Osteocyte (in vitro differentiated cells): ENCODE measurements at places on chromosomes 1 and 21. TPM values are rescaled to one million over a fixed set of nuclear protein-coding genes. Genes with fewer than 3 reads are reported as not detected.

DNA sequence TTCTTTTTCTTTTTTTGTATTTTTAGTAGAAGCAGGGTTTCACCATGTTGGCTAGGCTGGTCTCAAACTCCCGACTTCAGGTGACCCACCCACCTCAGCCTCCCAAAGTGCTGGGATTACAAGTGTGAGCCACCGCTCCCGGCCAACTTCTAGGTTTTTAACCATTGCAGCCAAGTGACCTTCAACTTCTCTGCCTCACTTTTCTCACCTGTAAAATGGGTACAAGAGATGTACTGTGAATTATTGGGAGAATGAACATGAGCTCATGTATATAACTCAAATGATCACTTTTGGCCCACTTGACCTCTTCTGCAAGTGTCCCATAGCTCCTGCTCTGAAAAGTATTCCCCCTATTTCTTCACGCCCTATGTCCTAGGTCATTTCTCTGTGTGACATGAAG is 11.8 kb upstream of the RPL11 start:
- H3K36me3 ChIP-seq: no peaks in the 10 kb centered on the region
- peaks cover 32% of the 10 kb centered on the region for H3K27me3 ChIP-seq
- no peaks in the 10 kb centered on the region for H3K4me1 ChIP-seq
- no peak overlapping the region for H3K4me3 ChIP-seq

- no peak overlapping the region for H3K27ac ChIP-seq
- no peaks in the 10 kb centered on the region for H3K4me1 ChIP-seq
- no peak overlapping the region for H3K4me3 ChIP-seq
- no peak for DNase-seq
- peaks cover 6% of the 10 kb centered on the region for H3K27me3 ChIP-seq
Observed at GRCh38 chr21:32120230-32120629, 158.6 kb downstream of the MIS18A start.

GRCh38 chr1:211517006-211517405 is 25.0 kb upstream of the RD3 start:
- H3K4me3 ChIP-seq: no peak overlapping the region
- H3K27me3 ChIP-seq: no peaks in the 10 kb centered on the region
- no peak for DNase-seq
- peaks cover 29% of the 10 kb centered on the region for H3K4me1 ChIP-seq
- no peaks in the 10 kb centered on the region for H3K36me3 ChIP-seq

DNA sequence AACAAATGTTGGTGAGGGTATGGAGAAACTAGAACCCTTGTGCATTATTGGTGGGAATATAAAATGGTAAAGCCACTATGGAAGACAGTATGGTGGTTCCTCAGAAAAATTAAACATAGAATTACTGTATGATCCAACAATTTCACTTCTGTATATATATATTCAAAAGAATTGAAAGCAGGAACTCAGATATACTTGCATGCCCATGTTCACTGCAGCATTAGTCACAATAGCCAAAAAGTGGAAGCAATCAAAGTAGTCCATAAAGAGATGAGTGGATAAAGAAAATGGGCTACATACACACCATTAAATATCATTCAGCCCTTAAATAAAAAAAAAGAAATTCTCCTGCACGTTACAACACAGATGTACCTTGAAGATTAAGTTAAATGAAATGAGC is 34.1 kb downstream of the ABL2 start:
- H3K27ac ChIP-seq: no peak overlapping the region
- no peak overlapping the region for H3K4me3 ChIP-seq
- no peaks in the 10 kb centered on the region for H3K27me3 ChIP-seq
- no peak for DNase-seq
- no peaks in the 10 kb centered on the region for H3K36me3 ChIP-seq

- H3K27ac ChIP-seq: no peak overlapping the region
- peaks cover 23% of the 10 kb centered on the region for H3K27me3 ChIP-seq
- DNase-seq: no peak
- no peak overlapping the region for H3K4me3 ChIP-seq
- H3K4me1 ChIP-seq: peaks cover 2% of the 10 kb centered on the region
- no peaks in the 10 kb centered on the region for H3K36me3 ChIP-seq
Observed at GRCh38 chr1:167435484-167435883, 82.8 kb downstream of the CD247 start.

DNA sequence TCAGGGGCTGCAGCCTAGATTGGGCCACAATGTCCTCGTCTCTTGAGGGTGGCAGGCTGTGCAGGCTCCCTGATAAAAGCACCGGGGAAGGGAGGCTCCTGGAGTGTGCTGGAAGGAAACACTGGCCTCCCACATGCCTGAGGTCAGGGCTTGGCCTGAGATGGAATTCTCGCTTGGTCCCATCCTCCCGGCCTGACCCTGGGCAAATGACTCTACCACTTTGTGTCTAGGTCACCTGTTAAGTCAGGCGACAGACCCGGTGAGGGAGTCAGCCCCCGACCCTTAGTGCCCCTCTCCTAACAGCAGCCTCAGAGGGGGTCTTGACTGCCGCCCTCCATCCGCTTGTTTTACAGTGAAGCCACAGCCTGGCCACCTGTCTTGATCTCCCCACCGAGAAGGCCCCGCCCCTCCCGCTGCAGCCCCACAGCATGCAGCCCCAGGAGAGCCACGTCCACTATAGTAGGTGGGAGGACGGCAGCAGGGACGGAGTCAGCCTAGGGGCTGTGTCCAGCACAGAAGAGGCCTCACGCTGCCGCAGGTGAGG is 2.5 kb downstream of the SMIM1 start:
- peak overlapping the region; percentile 50 for H3K27ac ChIP-seq
- no peak overlapping the region for H3K4me3 ChIP-seq

- H3K4me3 ChIP-seq: no peak overlapping the region
- H3K27ac ChIP-seq: no peak overlapping the region
- peaks cover 24% of the 10 kb centered on the region for H3K4me1 ChIP-seq
- no peaks in the 10 kb centered on the region for H3K27me3 ChIP-seq
- H3K36me3 ChIP-seq: no peaks in the 10 kb centered on the region
Observed at GRCh38 chr1:202416641-202417040, 68.1 kb downstream of the PPP1R12B start.

DNA sequence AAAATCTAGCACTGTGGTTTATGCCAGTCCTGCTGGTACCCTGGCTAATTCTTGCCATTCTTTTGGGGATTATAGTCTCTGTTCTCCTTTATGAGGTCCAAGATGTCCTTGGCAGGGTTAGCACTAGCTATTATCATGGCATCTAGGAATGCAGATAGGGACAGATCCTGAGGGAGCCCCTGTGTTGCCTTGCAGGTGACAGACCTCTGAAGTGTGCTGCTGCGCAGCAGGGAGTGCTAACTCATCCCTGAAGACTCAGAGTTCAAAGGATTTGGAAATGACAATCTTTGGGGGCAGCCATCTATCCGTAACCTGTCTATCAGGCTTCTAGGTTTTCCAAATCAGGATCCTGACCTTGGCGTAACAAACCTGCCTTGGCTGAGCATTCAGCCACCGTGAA is 16.3 kb downstream of the ZFYVE9 start:
- no peaks in the 10 kb centered on the region for H3K27me3 ChIP-seq
- no peak overlapping the region for H3K4me3 ChIP-seq
- no peak for DNase-seq
- peaks cover 3% of the 10 kb centered on the region for H3K4me1 ChIP-seq
- peaks cover 2% of the 10 kb centered on the region for H3K36me3 ChIP-seq

DNA sequence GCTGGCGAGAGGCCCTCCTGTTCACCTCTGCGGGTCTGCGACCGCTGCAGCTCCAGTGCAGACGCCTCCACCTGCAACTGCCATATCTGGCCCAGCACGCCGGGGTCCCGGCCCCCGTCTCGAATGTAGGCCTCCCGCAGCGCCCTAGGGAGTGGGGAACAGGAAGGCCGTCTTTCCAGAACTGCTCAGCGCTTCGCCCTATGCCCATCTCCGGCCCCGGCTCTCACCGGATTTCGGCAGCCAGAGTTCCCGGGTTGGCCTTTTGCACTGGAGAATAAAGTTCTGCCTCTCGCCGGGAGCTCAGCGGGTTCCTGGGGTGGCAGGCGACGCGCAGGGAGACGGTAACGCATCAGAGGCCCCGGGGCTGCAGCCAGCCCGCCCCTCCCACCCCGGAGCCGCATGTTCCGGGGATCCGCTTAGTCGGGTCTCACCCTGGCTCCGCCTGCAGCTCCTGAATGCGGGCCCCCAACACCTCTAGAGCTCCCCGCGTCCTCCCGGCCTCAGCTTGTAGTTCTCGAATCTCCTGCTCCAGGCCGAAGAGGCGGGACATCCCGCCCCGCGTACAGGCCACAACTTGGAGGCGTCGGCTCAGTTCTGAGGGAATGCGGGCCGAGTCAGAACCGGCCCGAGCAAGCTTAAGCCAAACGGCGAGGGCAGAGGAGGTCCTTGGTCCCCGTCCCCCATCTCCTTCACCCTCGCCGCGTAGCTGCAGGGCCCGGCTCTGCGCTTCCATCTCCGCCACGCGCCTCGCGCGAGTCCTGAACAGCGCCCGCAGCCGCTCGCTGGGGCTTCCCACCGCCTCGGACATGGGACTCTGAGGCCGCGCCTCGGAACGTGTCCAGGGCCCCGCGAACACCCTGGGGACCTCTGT is 1.1 kb downstream of the CCDC17 start:
- no peak for DNase-seq
- H3K27me3 ChIP-seq: no peaks in the 10 kb centered on the region
- no peak overlapping the region for H3K4me3 ChIP-seq
- H3K36me3 ChIP-seq: peaks cover 27% of the 10 kb centered on the region
- H3K4me1 ChIP-seq: no peaks in the 10 kb centered on the region

GRCh38 chr1:54361342-54361741 is 44.9 kb downstream of the SSBP3 start:
- peaks cover 4% of the 10 kb centered on the region for H3K4me1 ChIP-seq
- H3K4me3 ChIP-seq: no peak overlapping the region
- DNase-seq: no peak
- peaks cover 9% of the 10 kb centered on the region for H3K36me3 ChIP-seq

- peak overlapping the region; percentile 42 for H3K4me3 ChIP-seq
- H3K4me1 ChIP-seq: peaks cover 9% of the 10 kb centered on the region
- peak overlapping the region; percentile 23 for H3K27ac ChIP-seq
- H3K27me3 ChIP-seq: no peaks in the 10 kb centered on the region
- peaks cover 16% of the 10 kb centered on the region for H3K36me3 ChIP-seq
Observed at GRCh38 chr21:17793246-17794123, 25.7 kb downstream of the C21orf91 start.

DNA sequence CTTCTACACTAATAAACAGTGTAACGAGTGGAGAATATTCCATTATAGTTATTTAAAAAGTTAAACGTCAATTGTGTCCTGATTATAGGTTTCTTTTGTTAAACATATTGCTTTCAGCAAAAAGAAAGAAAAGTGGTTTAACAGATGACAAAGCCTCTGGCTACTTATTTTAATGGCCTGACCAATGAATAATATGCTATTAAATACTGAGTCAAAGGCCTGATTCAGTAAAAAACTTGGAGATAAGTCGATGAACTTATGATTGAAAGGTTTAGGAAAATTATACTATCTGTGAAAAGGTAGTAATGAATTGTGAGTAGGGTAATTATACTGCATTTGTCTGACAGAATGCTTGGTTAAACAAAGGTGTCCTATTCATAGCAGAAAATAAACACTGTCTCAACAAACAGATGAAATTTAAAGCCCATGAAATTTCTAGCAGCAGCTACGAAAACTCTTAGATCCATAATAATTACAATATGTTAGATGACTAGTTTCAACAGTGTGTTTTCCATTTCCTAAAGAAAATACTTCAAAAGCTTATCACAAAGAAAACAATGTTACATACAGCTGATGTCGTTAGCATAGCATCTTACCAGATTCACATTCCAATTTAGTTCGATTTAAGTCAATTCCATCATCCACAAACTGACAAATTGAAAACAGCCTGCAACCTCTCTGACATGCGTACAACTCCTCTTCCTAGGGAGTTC is 6.2 kb downstream of the TMEM59 start:
- no peaks in the 10 kb centered on the region for H3K27me3 ChIP-seq
- no peak overlapping the region for H3K27ac ChIP-seq
- DNase-seq: no peak
- H3K36me3 ChIP-seq: peaks cover 27% of the 10 kb centered on the region
- no peak overlapping the region for H3K4me3 ChIP-seq

DNA sequence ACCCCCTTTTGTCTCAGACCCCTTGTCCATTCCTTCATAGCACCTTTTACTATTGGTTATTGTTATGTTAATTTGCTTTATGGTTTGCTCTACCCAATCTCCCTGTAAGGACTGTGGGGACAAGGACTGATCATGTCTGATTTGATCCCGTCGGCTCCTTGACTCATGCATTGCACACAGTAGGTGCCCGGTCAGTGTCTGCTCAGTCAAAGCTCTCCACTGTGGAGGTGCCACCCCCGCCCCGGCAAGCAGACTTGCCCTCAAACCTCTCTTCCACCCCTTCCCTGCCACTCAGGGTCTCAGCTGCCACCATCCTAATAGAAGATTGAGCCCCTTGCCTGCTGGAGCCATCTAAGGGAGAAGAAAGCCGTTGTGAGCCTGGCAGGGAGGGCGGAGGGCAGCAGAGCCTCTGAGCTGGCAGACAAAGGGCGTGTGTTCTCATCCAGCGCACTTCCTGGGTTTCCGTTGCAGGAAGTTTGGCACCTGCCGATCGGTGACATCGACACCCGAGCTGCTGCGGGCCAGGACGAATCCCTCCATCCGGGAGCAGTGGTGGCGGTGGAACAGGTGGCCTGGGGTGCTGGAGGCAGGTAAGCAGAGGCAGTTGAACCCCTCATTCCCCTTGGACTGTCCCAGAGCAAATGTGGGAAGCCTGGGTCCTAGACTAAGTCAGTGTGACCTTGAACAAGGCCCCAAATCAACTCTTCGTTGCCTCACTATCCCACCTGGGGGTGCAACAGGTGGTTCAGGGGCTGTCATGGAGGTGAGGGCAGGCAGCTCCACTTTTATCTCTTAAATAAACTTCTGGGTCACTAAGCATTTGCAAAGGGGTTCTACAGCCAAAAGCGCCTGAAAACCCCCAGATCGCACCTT is 2.2 kb upstream of the FBLIM1 start:
- H3K36me3 ChIP-seq: no peaks in the 10 kb centered on the region
- peaks cover 43% of the 10 kb centered on the region for H3K4me1 ChIP-seq
- DNase-seq: no peak
- H3K27me3 ChIP-seq: no peaks in the 10 kb centered on the region
- no peak overlapping the region for H3K27ac ChIP-seq

DNA sequence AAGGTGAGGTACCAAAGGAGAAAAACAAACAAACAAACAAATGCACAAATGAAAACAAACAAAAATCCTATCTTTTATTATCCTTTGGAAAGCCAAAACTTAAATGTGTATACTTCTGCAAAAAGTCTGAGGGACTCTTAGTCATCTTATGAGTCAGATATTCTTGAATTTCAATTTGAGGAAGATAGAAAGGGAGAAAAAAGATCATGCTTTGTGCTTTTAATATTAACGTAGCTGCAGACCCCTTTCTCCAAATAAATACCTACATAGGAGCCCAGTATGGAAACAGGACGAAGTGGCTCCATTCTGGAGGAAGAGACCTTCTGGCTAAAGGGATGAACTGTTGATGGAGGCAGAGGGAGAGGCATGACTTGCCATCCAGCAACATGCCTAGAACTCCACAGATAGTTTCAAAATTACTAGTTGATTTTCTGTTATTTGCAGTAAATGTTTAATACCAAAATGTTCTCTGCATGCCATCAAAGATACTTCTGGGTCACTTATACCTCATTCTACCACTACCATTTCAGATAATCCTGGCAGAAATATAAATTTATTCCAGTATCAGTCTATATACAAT is 25.4 kb downstream of the NUP210L start:
- H3K4me1 ChIP-seq: peaks cover 7% of the 10 kb centered on the region
- no peak for DNase-seq
- no peak overlapping the region for H3K27ac ChIP-seq
- H3K27me3 ChIP-seq: peaks cover 5% of the 10 kb centered on the region

The STIL gene
- 4.7 and 5.6 TPM in 2 replicates for total RNA-seq

The TMOD4 gene
- total RNA-seq: 2.8 TPM in 1 of 2 replicates, not detected in the other

The SPATA46 gene
- total RNA-seq: not detected in 2 replicates

The F5 gene
- total RNA-seq: not detected in 2 replicates

The PAQR6 gene
- 12.0 and 12.5 TPM in 2 replicates for total RNA-seq

The TNNI3K gene
- total RNA-seq: not detected in 2 replicates
